ENCODE measurements at places on chromosomes 1 and 21.

DNA sequence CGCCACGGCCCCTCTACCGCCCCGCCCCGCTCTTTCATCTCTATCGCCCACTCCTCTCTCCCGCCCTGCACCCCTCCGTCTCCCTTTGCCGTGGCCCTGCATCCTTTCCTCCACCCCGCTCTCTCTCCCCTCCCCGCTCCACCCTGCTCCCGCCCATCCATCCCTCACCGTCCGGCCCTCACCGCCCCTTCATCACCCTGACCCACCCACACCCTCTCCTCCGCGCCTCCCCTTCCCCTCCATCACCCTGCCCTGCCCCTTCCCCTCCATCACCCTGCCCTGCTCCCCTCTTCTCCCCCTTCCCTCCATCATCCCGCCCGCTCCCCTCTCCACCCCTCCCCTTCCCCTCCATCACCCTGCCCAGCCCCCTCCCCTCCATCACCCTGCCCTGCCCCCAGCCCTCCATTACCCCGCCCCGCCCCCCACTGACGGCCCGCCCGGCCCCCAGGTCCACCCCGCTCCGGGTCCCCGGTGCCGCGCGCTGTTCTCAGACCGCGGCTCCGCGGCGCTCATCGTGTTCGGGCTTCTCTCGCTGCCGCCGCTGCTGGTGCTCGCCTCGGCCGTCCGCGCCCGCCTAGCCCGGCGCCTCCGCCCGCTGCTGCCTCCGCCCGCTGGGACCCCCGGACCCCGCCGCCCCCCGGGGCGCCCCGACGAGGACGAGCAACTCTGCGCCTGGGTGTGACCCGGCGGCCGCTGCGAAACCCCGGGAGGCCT lies 6.2 kb upstream of the ANKRD65 start:
- peak; percentile 50 for DNase-seq

- DNase-seq = no peak
These were observed 772.0 kb downstream of the LTN1 start for GRCh38 chr21:28220680-28221079.

DNA sequence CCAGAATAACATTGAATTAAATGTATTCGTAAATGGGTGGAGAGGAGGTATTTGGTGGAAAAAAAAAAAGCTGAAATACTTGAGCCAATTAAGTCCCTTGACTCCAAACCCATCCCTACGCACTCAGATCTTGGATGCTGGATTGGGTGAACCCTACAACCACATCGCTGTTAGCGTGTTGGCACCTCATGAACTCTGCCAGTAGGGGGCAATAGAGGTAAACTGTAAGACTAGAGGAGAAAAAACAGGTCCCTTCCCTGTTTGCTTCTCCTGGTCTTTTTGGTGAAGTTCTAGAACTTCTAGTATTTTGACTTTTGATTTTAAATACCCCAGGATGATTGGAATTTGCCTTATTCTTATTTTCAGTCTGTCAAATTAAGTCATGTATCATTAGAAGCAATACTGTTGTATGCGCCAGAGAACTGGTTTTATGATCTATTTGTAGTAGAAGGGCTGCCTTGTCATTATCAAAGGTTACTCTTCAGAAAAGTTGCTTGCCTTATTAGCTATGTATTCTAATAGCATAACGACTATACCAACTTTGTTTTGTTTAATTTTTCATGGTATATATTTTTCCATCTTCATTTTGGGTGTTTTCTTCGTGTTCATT lies 1.9 kb upstream of the OR13G1 start:
- DNase-seq = no peak

- DNase-seq = no peak
These were observed 532.2 kb downstream of the MATN1 start for GRCh38 chr1:30191154-30191702.

- DNase-seq = no peak
These were observed 407.3 kb downstream of the USP25 start for GRCh38 chr21:16137106-16137505.

DNA sequence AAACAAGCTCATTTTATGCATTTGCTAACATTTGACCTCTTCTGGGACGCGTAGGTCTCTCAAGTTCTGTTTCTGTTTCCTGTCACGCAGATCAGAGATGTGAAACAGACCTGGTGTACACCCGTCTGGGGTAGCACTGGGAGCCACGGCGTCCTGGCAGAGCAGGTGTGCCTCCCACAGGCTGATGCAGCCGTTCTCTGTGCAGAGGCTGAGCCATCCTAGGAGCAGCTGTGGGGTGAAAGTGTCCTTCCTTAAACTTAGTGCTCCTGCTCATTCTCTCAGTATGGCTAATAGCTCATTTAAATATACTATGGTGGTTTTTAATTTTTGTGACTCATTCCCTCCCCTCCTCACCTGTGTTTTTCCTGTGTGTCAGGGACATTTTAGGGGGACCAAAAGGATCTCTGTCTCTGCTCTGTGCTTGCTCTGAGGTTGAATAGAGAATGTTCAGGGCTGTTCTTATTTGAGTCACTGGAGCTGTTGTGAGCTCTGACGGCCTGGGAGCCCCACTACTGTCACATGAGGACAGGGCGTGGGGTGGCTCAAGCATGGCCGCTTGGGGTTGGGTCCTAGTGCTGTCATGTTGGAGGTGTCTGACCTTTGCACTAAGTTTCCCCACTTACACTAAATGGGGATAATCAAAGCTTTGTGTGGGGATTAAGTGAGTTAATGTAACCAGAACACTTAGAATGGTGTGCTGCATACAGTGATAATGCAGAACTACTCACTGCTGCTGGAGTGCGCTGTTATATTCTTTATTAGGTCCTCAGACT lies 43.0 kb downstream of the GALNT2 start:
- no peak for DNase-seq

DNA sequence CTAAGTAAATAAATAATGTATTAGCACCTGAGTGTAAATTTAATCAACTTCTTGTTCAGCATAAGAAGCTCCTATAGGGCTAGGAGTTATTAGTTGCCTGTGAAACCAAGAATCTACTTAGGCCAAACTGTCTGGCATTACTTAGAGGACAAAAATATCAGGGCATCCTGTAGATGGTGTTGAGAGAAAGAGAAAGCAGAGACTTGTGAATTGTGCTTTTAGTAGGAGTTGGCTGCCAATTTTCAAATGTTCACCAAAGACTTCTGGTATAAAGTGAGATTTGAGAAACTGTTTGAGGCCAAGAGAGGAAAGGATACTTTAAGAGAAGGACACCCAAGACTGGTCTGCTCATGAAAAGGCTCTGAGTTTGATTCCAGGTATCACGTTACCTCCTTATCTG lies 315.5 kb upstream of the DEPDC1 start:
- DNase-seq = no peak

DNA sequence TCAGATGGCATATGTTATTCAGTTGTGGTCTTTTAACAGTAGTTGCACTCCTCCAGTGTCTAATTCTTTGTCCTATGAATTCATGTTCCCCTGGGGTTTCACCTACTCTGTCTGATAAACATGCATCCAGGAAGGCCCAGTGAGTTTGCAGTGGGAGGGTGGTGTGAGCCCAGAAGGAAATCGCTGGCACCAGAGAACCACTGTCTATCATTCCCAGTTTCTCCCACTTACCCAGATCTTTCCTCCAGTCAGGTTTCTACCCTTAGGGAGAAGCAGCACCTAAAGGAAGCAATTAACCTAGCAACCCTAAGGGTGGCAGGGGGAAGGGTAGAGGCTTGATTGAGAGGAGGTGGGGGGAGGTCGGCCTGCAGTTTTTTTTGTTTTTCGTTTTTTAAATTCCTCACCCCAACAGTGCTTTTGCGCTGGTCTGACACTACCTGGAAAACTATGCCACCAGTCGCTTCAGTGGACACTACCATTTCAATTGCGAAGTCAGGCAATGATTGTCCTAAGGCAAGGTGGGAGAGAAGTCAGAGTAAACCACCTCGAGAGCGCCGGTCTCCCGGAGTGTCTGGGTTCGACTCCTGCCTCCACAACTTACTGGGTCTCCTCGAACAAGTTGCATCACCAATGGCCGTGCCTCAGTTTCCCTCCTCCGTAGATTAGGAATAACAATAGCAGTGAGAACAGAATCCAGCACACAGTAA lies 766 bp upstream of the SLC44A3 start:
- peak; percentile 41 for DNase-seq

DNA sequence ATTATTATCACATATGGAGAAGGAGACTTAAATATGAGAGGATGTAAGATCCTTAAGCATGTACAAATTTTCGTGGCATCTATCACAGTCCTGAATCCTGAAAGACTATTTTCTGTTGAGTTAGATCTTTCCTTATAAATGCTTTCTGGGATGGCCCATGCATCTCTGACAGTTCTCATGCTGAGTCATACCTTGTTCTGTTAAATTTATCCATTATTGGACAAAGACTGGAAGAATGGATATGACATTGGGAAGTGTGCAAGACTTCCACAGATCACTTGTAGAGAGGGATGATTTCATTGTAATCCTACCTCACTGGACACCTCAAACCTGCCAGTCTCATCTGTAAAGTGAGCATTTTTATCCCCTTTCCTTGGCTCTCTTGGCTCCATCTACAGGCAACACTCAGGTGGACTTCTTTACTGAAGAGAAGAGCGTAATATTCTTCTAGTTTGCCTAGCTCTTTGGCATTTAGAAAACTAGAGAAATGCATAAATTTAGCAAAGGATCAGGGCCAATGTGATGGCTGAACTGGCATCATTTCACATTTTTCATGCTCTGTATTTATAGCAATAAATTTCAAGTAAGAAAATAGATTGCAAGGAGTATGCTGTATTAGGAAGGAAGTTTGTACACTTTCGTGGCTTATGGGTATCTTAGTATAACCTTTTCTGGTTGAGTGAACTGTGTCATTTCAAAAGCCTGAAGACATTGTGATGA lies 128.2 kb downstream of the NFIA start:
- DNase-seq = no peak

DNA sequence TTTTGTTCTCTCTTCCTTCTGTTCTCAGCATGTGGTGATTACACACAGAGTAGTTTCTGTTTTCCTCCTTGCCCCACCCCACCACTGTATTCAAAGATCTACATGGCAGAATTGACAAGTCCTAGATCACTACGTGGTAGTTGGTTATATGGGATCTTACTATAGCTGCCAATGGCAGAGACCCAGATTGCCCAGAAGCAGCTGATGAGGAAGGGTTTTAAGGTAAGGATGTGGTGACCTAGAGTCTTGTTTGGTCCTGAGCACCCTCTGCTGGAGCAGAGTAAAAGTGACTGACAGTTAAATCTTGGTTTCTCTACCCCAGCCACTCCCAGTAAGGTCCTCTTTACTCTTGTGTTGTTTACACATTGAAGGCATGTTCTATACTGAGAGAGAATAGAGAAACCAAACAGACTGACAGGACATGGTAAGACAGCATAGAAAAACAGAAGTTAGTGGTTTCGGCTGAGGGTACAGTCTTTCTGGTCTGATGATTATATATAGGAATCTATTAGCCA lies 22.8 kb upstream of the STRIP1 start:
- peak; percentile 58 for DNase-seq

GRCh38 chr1:38727684-38728584 lies 131.6 kb downstream of the RRAGC start:
- no peak for DNase-seq

GRCh38 chr1:19547814-19548213 lies 62.5 kb upstream of the CAPZB start:
- DNase-seq = peak; percentile 30

- DNase-seq = no peak
These were observed 17.4 kb upstream of the GJA9 start for GRCh38 chr1:38898653-38899230.

- no peak for DNase-seq
These were observed 17.7 kb downstream of the TUT4 start for GRCh38 chr1:52534928-52535764.

GRCh38 chr1:50779801-50780200 lies 180.3 kb downstream of the FAF1 start:
- DNase-seq = no peak

- no peak for DNase-seq
These were observed 56.8 kb upstream of the HNRNPU start for GRCh38 chr1:244920911-244921761.
